ENCODE measurements at places on chromosomes 1 and 21.
A peak's percentile ranks its signal among the peaks of the same experiment; 100 is the strongest.

DNA sequence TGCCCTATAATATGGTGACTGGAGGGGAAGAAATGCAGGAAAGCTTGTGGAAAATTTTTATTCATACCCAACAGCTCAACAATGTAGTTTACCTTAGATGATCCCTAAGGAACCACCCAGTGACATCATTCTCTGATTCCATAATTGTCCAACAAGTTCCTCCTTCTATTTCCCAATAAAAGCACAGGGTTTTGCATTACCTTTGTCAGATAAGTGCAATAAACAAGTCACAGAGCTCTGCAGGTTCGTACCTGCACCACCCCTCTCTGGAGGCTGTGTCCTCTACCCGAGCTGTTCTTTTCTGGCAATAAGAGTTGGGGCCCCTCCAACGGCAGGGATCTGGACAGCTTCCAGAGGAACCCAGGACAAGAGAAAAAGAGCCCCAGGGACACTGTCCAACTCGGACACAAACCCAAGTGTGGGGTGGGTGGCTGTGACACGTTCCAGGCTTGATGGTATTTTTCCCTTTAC lies 38.8 kb downstream of the RCAN1 start:
- peak; percentile 15 for DNase-seq

DNA sequence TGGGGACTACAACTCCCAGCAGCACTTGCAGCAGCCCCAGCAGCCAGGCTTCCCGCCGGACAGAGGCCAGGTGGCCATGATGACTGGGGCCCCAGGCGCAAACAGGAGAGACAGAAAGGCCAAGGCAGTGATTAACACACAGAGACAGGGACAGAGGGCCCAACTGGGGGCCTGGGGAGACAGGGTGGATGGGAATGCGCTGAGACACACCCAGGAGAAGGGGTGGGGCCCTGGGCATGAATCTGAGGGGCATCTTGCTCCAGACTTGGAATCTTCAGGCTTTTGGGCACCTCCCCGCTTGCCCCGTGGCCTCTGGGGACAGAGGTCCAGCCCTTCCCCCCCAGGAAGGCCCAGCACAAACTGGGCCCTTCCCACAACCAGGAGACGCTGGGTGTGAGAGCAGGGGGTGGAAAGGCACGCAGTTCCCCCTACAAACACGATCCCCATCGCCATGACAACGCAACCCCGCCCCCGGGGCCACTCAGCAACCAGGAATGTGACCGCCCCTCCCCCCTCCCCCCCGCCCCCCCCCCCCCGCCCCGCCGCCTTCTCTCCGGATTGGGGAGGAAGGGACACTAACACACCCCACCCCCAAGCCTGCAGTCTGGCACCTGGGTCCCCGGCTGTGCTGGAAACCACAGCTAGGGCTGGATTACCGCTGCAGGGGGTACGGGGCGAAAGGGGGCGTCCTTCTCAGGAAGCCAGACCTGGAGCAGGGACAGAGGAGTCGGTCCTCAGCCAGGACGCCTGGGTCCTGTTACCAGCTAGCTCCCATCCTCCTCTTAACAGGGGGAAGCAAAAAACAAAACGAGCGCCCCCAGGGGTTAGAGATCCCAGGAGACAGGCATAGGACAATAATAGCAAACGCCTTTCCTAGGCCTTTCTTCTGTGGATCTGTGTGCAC lies 4.5 kb downstream of the HDGF start:
- peak; percentile 96 for DNase-seq

DNA sequence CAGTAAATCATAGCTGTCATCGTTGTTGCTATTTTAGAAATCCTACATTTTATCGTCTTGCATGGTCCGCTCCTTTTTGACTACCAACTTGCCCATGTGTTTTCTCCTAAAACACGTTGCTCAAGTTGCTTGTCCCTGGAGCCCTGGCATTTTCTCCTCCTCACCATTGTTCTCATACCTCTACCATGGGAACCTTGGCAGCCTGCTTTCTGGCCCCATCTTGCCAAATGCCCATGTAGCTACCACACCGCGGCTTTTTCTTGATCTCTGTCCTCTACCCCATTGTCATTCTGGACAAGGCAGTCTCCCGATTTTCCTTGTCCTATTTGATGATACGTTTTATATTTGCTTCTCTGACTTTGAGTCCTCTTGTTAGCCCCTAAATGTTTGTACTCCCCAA lies 50.2 kb downstream of the MRPS6 start:
- no peak for DNase-seq

DNA sequence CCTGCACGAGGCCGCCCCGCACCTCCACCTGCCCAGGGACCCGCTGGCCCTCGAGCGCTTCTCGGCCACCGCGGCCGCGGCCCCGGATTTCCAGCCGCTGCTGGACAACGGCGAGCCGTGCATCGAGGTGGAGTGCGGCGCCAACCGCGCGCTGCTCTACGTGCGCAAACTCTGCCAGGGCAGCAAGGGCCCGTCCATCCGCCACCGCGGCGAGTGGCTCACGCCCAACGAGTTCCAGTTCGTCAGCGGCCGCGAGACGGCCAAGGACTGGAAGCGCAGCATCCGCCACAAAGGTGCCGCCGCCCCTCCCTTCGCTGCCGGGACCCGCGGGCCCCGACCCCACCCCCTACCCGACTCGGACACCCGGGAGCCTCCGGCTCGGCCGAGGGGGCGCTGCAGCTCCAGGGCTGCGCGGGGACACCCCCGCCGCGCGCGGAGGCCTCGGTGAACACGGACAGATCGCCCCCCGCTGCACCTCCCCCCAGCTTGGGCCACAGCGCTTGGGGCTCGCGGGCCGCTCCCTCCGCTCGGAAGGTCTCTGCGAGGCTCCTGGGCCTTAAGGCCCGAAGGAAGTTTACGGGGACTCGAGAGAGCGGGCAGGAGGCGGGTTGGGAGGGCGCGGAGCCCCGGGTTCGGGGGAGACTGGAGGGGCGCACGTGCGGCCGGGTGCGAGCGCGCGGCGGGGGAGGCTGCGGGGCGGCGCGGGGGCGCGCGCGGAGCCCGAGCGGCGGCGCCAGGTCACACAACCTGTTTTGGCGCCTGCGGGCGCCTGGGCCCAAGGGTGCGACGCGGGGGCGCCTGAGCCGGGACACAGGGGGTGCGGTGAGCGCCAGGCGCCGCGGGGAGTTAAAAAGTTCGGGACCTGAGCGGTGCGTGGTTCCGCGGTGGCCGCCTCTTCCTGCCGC lies 1.2 kb downstream of the SAMD11 start:
- peak; percentile 35 for DNase-seq

DNA sequence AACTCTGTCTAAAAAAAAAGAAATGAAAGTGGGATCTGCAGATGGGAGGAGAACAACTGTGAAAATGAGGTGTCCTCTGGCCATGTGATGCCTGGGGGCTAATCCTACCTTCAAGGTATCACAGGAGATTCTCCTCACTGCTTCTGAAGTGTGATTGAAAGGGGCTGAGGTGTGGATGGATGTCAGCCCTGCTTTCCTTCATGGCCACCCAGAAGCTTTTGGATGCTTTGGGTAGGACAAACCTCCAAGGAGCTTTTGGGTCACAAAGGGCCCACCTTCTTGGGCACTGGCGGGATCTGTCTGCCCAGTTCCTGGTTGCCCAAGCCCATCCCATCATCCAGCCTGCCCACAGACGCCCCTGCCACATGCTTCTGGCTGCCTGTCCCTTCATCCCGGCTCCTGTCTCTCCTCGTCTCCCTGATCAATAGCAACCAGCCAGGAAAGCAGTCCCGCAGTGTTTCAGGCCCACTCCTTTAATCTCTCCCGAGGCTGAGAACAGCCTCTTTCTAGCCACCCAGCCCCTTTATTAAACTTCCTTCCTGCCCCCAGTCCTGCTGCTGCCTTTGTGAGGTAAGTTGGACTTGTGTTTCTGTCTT lies 87.2 kb downstream of the MAN1C1 start:
- no peak for DNase-seq

DNA sequence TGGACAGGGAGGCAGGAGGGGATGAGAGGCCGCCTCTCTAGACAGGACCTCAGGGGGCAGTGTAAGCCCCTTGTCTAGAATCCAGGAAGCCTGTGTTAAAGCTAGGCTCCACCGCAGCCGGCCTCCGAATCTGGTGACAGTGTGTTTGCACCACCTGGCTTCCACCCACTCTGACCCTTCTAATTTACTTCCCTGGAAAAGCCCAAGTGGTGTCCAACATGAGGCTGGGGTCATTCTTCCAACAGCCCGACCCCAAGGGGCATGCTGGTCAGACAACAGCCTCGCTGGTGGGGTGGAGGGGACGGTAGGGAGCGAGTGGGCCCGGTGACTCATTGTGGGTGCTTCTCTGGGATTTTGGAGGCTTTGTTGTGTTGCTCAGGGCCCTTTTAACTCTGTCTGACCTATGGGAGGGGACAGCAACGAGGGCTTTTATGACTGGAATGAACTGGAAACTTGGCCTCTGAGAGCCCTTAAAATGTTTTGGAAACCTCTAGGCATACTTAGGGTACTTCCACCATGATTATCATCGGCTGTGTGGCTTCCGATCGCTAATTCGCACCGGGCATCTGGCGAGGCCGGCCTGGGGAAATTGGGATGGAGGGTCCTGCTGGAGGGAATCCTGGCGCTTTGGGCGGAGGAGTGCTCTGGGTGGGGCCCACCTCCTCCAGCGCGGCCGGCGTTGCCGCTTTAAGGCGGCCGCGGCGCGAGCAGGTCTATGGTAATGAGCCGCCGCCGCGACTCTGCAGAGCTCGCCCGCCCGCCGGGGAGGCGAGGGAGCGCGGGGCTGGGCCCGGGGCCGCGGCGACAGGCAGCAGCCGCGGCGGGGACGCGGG lies at the start of gene CELSR2:
TSS of gene CELSR2 (plus strand) at position 743 of the 833 bp plus-strand sequence. CDS start 541 bp downstream, outside the sequence.
- DNase-seq = peak; percentile 54

- DNase-seq = peak; percentile 87
Measured at GRCh38 chr1:201719812-201720521, 109.0 kb upstream of the IPO9 start.

- no peak for DNase-seq
Measured at GRCh38 chr1:25516686-25517085, 26.7 kb upstream of the LDLRAP1 start.

DNA sequence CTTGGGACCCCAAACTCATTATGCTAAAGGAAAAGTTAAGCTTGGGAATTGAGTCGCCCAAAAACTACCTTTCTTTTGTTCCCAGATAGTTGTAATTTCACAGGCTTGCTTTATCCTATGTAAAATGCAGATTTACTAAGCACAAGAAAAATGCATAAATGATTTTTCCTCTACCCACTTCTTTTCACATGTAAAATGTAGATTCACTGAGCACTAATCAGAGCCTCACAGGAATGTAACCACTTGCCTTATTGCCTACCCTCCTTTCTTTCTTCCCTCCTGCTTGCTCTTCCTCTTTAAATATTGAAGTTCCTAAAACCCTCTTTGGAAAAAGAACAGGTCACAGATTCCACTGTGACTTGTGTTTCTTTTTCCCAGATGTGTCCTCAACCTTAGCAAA lies 18.3 kb downstream of the CAPN8 start:
- no peak for DNase-seq

GRCh38 chr1:55428944-55429931 lies 214.1 kb upstream of the USP24 start:
- DNase-seq = peak; percentile 99

DNA sequence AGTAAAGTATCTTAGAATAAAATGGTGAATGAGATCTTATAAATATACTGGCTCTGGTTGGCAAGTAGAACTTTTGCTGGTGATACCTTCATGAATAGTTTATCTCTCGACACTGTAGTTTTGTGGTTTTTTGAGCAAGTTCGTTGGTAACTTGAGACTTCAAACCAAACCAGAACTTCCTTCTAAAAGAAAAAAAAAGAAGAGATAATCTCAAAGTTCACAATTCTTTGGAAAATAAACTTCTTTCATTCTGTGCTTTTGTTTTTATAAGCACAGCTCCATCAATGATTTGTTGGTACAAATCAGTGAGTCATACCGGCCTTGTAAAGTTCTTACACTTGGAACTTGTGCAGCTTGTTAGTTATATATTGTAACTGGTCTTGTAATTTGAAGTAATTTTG lies 2.3 kb downstream of the HIPK1 start:
- peak; percentile 55 for DNase-seq

- no peak for DNase-seq
Measured at GRCh38 chr1:115655916-115656315, 14.1 kb downstream of the VANGL1 start.

- DNase-seq = peak; percentile 92
Measured at GRCh38 chr1:201480231-201481003, 11.4 kb upstream of the PHLDA3 start.

Measured in cardiac fibroblast (primary cell).